ENCODE measurements at places on chromosomes 13 and 19. TPM values are rescaled to one million over a fixed set of nuclear protein-coding genes. Genes with fewer than 3 reads are reported as not detected.

GRCh38 chr19:47097396-47098201 lies 16.0 kb downstream of the ZC3H4 start:
- H3K27ac ChIP-seq = peak overlapping the region; percentile 71
- no peak for DNase-seq
- no peaks in the 10 kb centered on the region for H3K27me3 ChIP-seq
- H3K36me3 ChIP-seq = peaks cover 55% of the 10 kb centered on the region
- H3K4me3 ChIP-seq = no peak overlapping the region
- H3K4me1 ChIP-seq = peaks cover 76% of the 10 kb centered on the region

GRCh38 chr19:35090506-35091214 lies 25.0 kb upstream of the FXYD3 start:
- peak; percentile 52 for DNase-seq
- H3K4me3 ChIP-seq = no peak overlapping the region
- H3K27ac ChIP-seq = no peak overlapping the region
- H3K27me3 ChIP-seq = no peaks in the 10 kb centered on the region

The EDNRB gene
- total RNA-seq = not detected

DNA sequence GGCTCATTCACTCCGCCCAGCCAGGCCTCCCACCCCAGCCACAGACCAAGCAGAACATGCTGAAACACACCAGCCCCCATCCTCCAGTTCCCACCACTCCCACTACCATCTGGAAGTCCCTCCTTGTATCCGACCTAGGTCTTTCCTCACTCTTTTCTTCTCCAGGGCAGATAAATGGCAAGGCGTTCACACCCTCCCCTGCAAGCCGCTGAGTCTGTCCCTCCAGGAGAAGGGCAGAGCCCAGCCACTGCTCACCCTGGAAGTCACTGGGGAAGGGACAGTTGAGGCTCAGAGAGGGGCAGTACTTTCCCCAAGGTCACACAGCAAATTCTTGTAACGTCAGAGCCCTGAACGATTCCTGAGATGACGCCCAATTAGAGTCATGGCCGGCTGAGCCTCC lies 45.5 kb upstream of the NFIC start:
- H3K4me3 ChIP-seq = no peak overlapping the region
- H3K27ac ChIP-seq = no peak overlapping the region
- no peaks in the 10 kb centered on the region for H3K4me1 ChIP-seq
- no peak for DNase-seq

The GFY gene
- not detected for total RNA-seq

- peaks cover 8% of the 10 kb centered on the region for H3K27me3 ChIP-seq
- H3K4me1 ChIP-seq = peaks cover 2% of the 10 kb centered on the region
- no peaks in the 10 kb centered on the region for H3K36me3 ChIP-seq
- no peak overlapping the region for H3K4me3 ChIP-seq
These were observed 526.9 kb downstream of the MYO16 start for GRCh38 chr13:109156181-109156935.

DNA sequence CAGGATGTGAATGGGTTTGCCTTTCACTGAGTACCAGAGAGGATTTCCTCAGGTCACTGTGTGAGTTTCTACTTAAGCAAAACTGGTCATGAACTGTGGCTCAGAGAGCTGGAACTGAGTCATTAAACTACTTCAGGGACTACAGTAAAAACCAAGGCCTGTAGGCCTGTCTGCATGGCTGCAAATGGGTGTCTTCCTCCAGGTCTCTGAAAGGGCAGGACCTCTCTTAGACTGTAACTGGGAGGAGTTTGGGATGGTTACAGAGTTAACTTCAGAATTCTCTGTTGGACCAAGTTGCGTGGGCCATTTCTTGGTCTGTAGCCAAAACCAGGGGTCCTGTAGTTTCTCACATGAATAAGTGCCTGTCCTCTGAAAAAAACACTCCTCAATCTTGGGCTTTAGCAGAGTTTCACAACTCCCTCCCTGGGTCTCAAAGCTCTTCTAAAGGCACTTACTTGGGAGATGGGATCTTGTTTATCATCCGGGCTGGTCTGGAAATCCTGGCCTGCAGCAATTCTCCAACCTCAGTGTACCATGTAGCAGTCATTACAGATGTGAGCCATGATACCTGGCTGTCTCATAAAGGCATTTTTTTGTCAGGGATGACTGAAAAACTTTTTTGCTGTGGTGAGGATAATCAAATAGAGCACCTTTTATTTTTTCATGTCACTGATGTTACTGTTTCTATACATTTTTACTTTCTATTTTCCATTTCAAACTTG lies 19.7 kb downstream of the ZNF714 start:
- peaks cover 9% of the 10 kb centered on the region for H3K4me1 ChIP-seq
- H3K27me3 ChIP-seq = no peaks in the 10 kb centered on the region
- no peak for DNase-seq
- H3K27ac ChIP-seq = no peak overlapping the region

GRCh38 chr13:27106144-27106543 lies 65.5 kb downstream of the USP12 start:
- no peak overlapping the region for H3K4me3 ChIP-seq
- H3K36me3 ChIP-seq = peaks cover 36% of the 10 kb centered on the region
- H3K4me1 ChIP-seq = no peaks in the 10 kb centered on the region
- no peaks in the 10 kb centered on the region for H3K27me3 ChIP-seq
- DNase-seq = no peak

DNA sequence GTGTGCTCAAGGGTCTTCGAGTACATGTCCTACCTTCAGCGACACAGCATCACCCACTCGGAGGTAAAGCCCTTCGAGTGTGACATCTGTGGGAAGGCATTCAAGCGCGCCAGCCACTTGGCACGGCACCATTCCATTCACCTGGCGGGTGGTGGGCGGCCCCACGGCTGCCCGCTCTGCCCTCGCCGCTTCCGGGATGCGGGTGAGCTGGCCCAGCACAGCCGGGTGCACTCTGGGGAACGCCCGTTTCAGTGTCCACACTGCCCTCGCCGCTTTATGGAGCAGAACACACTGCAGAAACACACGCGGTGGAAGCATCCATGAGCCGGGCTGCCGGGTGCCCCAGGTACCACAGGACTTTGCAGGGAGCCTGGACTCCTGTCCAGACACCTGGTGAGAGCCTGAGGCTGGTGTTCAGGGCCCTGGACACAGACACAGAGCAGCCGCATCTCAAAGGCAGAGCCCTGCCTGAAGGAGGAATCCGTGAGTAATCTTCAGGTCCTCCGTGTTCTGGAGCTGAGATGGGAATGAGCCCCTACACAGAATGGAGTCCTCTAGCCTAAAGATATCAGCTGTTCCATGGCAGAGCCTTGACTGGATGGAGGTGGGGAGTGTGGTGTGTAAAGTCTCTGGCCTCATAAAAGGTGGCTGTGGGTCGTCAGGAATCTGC lies 1.5 kb downstream of the ZNF581 start:
- peak overlapping the region; percentile 86 for H3K4me3 ChIP-seq
- peak overlapping the region; percentile 95 for H3K27ac ChIP-seq
- H3K36me3 ChIP-seq = peaks cover 25% of the 10 kb centered on the region

DNA sequence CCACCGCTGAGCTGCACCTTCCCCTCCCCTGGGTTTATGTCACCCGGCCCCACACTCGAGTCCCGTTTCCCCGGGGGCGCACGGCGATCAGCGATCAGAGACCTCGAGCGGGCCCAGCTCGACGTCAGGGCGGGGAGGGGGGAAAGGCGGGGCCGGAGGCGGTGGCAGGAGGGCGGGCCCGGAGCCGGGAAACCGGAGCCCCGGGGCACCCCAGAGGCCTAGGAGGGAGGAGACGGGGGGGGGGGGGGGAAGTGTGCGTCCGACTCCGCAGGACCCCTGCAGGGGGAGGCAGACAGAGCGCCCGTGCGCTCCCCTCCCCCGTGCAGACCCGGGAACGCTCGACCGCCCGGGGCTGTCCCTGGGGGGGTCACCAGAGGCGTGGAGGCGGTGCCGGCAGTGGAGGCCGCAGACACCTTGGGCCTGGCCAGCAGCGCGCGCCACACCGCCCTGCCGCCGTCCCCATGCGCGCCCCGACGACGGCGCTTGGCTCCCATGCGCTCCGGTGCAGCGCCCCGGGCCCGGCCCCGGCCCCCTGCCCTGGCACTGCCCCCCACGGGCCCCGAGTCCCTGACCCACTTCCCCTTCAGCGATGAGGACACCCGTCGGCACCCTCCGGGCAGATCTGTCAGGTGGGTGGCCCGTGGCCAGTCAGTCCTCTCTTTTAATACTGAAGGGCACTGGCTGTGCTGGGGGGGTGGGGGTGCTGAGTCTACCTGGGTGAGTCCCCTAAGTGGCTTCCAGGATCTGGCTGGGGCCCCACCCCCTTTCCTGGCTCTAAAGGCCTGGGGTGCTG lies 11.8 kb downstream of the PDE4A start:
- DNase-seq = peak; percentile 73
- peaks cover 35% of the 10 kb centered on the region for H3K36me3 ChIP-seq
- peaks cover 2% of the 10 kb centered on the region for H3K27me3 ChIP-seq
- peaks cover 78% of the 10 kb centered on the region for H3K4me1 ChIP-seq

The TNFSF9 gene
- total RNA-seq = 1.5 TPM

- no peaks in the 10 kb centered on the region for H3K36me3 ChIP-seq
- H3K4me3 ChIP-seq = peak overlapping the region; percentile 78
These were observed 63.1 kb downstream of the SERP2 start for GRCh38 chr13:44436589-44437337.

The IL12RB1 gene
- total RNA-seq = 78.6 TPM

- peak; percentile 81 for DNase-seq
- peak within 1 kb of the TSS; percentile 75 for H3K4me3 ChIP-seq
- H3K36me3 ChIP-seq = peaks cover 16% of the 10 kb centered on the region
- peaks cover 18% of the 10 kb centered on the region for H3K27me3 ChIP-seq
- H3K4me1 ChIP-seq = peaks cover 36% of the 10 kb centered on the region
These were observed at the start of gene RGCC for GRCh38 chr13:41456768-41457588. RGCC (plus strand) TSS chr13:41457550; CDS start chr13:41457708, 158 bp downstream.

DNA sequence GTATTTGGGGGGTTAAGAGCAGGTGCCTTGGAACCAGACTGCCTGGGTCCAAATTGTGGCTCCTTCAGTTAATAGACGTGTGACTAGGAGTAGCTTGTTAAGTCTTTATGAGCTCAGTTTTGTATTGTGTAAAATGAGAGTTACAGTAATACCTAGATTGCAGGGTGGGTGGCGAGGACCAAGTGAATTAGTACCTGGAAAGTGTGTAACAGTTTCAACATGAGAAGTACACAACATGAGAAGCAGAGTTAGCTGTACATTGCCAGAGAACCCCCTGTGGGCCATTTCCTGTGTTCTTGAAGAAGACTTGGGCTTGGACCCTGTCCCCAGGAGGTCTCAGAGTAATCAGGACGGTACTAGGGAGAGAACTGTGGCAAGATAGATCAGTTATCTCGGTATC lies 36.8 kb downstream of the PPP2R1A start:
- H3K4me3 ChIP-seq = no peak overlapping the region
- no peak for DNase-seq
- H3K36me3 ChIP-seq = peaks cover 85% of the 10 kb centered on the region
- H3K4me1 ChIP-seq = peaks cover 14% of the 10 kb centered on the region

The GPR12 gene
- not detected for total RNA-seq

GRCh38 chr13:47186471-47186870 lies 289.6 kb upstream of the HTR2A start:
- no peaks in the 10 kb centered on the region for H3K27me3 ChIP-seq
- H3K36me3 ChIP-seq = no peaks in the 10 kb centered on the region
- no peak overlapping the region for H3K27ac ChIP-seq
- no peak overlapping the region for H3K4me3 ChIP-seq
- DNase-seq = no peak

DNA sequence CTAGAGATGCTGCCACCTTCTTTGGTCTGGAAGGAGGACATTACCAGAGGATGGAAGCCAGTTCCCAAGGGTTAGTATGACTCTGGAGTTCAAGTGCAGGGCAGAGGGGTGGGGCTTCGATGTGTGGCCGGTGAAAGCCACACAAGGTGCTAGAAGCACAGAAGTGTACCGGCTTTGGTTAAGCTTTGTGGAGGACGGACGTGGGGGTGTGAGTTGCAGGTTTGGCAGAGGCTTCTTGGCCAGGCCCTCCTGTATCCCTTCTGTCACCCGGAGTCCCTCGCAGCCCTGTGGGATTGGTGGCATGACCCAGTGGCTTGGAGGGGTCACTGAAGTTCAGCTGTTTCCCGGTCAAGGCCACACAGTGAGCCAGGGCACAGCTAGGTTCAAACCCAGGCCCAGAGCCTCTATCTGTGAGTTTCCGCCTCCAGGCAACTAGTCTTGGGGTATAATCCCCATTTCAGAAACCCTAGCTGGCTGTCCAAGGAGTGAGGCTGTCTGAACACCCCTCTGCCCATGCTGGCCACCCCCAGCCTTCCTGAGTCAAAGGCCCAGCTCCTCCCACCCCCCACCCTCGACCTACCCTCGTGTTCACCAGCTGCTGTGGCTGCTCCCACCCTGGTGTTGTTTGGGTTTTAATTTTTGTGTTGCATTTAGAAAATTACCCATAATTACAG lies 4.6 kb upstream of the SSBP4 start:
- peak; percentile 74 for DNase-seq
- peaks cover 5% of the 10 kb centered on the region for H3K27me3 ChIP-seq
- H3K4me3 ChIP-seq = peak overlapping the region; percentile 40
- peak overlapping the region; percentile 86 for H3K27ac ChIP-seq
- H3K36me3 ChIP-seq = no peaks in the 10 kb centered on the region

- peaks cover 31% of the 10 kb centered on the region for H3K4me1 ChIP-seq
- H3K27ac ChIP-seq = no peak overlapping the region
- no peaks in the 10 kb centered on the region for H3K27me3 ChIP-seq
- no peak overlapping the region for H3K4me3 ChIP-seq
- H3K36me3 ChIP-seq = peaks cover 65% of the 10 kb centered on the region
These were observed 68.2 kb downstream of the ESD start for GRCh38 chr13:46728777-46729176.

DNA sequence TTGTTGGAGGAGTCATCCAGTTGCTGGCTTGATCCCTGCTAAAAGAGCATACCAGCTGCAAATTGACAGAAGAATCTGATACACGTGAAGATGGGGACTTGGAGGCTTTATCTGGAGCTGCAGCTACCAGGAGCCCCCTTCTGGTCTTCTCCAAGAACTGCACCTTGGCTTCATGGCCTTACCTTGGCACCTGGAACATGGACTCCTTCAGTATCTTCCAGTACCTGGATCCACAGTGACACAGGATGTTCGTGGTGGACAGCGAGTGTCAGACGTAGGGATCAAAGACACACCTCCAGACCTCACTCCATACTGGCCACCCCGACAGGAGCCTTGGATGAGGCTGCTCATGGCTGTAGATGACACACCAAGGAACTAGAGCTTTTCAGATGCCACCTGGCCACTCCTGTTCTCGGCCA lies 9.9 kb upstream of the ACSBG2 start:
- H3K27me3 ChIP-seq = peaks cover 2% of the 10 kb centered on the region
- DNase-seq = peak; percentile 75
- peaks cover 2% of the 10 kb centered on the region for H3K4me1 ChIP-seq
- no peak overlapping the region for H3K27ac ChIP-seq

DNA sequence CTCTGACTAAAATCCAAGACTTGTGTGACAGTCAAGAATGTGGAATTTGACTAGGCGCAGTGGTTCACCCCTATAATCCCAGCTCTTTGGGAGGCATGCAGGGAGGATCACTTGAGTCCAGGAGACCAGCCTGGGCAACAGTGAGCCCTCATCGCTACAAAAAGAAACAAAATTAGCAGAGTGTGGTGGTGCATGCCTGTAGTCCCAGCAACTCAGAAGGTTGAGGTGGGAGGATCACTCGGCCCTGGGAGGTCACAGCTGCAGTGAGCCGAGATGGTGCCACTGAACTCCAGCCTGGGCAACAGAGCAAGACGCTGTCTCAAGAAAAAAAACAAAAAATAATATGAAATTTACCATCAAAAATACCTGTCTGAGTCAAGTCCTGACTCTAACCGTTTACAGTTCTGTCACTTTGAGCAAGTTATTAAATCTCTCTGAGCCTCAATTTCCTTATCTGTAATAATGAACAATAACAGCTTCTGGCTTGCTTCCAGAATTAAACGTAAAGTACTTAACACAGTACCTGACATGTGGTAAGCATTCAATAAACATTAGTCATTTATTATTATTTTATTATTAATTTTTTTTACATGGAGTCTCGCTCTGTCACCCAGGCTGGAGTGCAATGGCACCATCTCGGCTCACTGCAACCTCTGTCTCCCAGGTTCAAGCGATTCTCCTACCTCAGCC lies 204.6 kb upstream of the TSC22D1 start:
- H3K27me3 ChIP-seq = peaks cover 4% of the 10 kb centered on the region
- no peaks in the 10 kb centered on the region for H3K4me1 ChIP-seq
- H3K27ac ChIP-seq = no peak overlapping the region
- no peak overlapping the region for H3K4me3 ChIP-seq
- H3K36me3 ChIP-seq = no peaks in the 10 kb centered on the region

The SIGLECL1 gene
- not detected for total RNA-seq

All from activated CD8-positive, alpha-beta T cell treated with anti-CD3 and anti-CD28 coated beads, Interleukin-2, amount 10 ng/mL, durations not matched to agents 7 days and 5 days (primary cell).